Natural killer cell (primary cell): ENCODE measurements at places on chromosomes 16 and 17. TPM values are rescaled to one million over a fixed set of nuclear protein-coding genes. Genes with fewer than 3 reads are reported as not detected.

DNA sequence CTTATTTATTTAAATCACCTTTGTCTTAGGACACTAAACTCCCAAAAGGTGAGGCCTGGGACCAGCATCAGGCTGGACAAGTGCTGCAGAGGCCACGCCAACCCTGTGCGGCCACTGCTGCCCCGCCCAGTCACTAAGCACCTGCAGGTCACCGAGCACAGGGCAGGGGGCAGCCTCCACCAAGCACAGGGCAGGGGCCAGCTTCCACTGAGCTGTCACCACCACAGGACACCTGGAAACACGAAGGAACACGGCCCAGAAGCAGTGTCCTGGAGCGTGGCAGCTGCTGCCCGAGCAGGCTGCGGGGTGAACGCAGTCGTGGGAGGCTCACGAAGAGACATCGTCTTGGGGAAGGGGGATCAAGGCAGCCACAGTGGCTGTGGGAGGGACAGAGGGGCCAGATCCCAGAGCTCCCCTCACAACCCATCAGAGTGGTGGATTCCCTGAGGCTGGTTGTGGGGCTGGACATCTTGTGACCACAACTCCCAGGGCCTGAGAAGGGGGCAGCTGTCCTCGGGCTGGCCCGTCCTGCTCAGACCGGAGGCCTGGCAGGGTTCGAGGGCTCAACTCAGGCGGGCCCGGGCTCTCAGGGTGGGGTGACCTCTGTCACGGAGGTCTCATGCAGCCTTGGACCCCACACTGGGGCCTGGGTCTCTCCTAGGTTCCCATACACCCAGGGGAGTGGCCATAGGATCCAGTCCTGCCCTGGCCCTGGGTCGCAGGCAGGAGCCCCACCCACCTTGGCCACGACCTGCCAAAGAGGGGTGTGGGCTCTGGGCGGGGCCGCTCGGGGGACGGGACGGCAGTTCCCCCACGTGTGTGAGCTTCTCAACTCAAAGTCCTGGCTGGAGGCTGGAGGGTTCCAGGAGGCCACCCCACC lies 18.7 kb downstream of the RAB40B start:
- no peak overlapping the region for H3K4me3 ChIP-seq
- H3K36me3 ChIP-seq = no peaks in the 10 kb centered on the region
- DNase-seq = no peak

- no peak overlapping the region for H3K4me3 ChIP-seq
- peaks cover 17% of the 10 kb centered on the region for H3K4me1 ChIP-seq
- no peak for DNase-seq
- no peaks in the 10 kb centered on the region for H3K36me3 ChIP-seq
- no peak overlapping the region for H3K27ac ChIP-seq
- H3K27me3 ChIP-seq = peaks cover 43% of the 10 kb centered on the region
Observed at GRCh38 chr16:86512301-86512859, 2.1 kb downstream of the FOXF1 start.

DNA sequence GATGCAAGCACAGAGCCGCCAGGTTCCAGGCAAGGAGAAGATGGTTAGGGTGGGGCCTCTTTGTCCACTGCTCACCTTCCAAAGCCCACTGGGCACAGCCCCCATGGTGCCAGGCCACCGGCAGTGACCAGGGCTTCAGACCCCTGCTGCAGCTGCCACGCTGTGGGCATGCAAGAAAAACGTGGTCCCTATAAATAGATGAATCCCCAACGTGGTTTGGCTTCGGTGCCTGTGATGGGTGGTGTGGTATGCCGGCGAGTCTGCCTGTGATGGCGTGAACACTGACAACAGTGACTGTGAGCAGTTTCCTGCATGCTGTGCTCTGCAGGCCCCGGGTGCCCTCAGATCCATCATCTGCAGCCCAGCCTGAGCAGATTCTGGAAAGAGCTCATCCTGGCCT lies 36.6 kb downstream of the RAB11FIP4 start:
- H3K4me3 ChIP-seq = no peak overlapping the region
- DNase-seq = no peak
- no peaks in the 10 kb centered on the region for H3K36me3 ChIP-seq
- H3K27ac ChIP-seq = no peak overlapping the region
- H3K4me1 ChIP-seq = peaks cover 9% of the 10 kb centered on the region

WNK4 gene
- 0.13 TPM for total RNA-seq

CCL17 gene
- total RNA-seq = not detected
